ENCODE measurements at places on chromosomes 16 and 17.

DNA sequence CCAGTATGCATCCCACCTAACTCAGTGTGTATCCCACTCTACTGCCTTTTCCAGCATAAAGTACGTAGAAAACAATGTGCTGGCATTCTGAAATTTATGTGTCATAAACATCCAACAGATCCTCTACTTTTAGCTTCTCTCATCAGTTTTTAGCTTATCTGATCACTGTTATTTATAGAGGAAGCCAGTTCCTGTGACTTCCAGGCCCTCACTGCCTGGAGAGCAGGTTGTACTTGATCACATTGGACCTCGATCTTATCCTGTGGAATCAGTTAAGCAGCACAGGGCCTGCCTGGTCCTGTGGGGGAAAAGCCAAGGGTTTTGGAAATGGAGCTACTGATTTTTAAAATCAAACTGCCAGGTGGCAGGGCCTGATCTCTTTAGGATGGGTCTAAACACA, 30.8 kb downstream of the PRSS54 start:
- DNase-seq, result no peak

- DNase-seq, result no peak
Observed at GRCh38 chr16:46583036-46583435, 38.1 kb downstream of the SHCBP1 start.

GRCh38 chr16:57185446-57185944, 344 bp downstream of the PSME3IP1 start:
- peak; percentile 24 for DNase-seq

GRCh38 chr17:65163990-65164495, 26.9 kb downstream of the RGS9 start:
- DNase-seq, result no peak

DNA sequence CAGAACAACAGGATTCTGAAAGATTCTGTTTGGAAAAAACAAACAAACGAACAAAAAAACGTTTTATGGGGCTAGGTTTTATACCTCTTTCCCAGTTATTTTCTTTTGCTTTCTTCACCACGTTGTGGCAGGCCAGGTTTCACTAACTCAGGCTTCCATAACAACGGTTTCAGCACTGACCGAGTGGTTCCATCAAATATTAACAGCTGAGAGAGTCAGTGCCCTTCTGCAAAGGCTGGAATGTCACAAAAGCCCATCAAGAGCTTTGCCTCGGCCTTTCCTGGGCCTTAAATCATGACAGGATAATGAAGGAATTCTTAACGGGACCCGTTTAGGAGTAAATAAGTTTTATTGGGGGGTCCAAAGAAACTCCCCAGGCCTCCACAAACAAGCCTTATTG, 34.2 kb downstream of the MPHOSPH6 start:
- no peak for DNase-seq

- DNase-seq, result no peak
Observed at GRCh38 chr17:62876063-62876462, 67.9 kb upstream of the MARCHF10 start.

DNA sequence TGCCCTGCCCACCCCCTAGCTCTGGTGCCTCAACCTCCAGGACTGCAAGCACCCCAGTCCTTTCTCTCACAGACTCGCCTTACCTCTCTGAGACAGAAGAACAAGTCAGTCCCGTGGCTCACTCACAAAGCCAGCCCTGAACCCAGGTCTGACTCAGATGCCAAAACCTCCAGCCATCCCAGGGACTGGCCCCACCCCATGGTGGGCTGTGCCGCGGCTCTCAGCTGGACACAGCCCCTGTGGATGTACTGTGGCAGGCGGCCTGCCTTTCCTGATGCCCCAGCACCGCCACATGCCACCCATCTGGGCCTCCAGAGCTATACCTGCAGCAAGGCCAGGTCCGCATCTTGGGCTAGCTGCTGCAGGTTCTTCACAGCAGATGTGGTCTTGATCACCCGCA, 19.8 kb downstream of the MPG start:
- DNase-seq, result no peak

DNA sequence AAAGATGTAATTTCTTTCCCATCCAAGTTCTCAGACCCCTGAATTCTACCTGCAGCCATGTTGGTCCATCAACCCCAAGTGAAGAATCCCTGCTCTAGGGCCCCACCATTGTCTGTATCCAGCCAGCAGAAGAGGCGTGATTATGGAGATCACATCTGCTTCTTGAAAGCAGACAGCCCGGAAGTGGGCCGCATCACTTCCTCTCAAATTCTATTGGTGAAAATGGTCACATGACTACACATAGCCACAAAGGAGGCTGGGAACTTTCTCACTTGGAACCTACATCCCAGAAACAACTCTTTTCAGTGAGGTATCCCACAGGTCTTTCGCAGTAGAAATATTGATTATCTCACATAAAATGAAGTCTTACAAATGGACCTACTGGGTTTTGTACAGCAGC, 40.1 kb downstream of the IL4R start:
- DNase-seq, result no peak

DNA sequence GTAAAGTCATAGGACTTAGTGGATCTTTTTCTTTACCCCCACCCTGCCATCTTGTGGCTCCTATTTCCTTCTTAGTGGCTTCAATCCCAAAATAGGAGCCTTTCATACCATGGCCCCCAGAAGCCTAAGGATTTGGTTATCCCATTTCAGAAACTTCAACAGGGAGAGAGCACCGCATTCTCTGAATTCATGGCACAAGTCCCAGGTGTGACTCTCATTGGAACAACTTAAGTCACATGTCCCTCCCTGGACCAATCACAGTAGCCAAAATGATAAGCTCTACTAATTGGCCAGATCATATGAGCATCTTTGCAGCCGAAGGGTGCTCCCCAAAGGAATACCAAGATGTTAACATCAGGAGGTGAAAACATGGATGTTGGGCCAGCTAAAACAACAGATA, 43.2 kb downstream of the AXIN2 start:
- DNase-seq, result no peak

DNA sequence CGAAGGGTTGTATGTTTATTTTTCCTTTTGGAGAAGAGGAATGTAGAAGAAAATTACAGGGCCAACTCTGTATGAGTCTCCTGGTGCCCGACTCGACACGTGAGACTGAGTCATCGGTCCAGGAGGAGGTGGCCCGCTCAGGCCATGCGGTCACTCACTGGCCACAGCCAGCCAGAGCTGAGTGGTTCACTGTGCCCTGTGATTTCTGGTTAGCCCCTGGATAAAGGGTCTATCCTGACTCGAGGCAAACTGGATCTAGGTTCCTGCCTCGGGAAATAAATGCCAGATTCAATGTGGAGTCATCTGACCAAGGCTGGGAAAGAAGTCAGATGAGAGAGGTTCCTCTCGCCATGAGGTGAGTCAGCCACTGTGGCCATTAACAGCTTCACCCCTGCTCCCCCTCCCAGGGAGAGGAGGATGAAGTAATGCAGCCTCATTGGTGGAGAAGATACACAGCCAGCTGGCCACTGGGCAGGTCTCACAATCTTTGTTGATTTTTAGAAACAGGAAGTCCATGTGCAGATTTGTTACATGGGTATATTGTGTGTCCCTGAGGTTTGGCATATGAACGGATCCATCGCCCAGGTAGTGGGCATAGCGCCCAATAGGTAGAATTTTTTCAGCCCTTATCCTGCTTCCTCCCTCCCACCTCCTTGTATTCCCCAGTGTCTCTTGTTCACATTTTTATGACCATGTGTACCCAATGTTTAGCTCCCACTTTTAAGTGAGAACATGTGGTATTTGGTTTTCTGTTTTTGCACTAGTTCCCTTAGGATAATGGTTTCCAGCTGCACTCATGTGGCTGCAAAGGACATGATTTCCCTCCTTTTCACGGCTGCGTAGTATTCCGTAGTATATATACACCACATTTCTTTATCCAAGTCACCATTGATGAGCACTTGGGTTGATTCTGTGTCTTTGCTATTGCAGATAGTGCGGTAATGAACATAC, 21.7 kb upstream of the USP36 start:
- no peak for DNase-seq

GRCh38 chr17:30379303-30379902, 676 bp downstream of the CPD start:
- DNase-seq, result no peak

- no peak for DNase-seq
Observed at GRCh38 chr17:50060951-50061712, 5.2 kb downstream of the ITGA3 start.
